Myocyte (in vitro differentiated cells): ENCODE measurements at places on chromosomes 6 and 20. TPM values are rescaled to one million over a fixed set of nuclear protein-coding genes. Genes with fewer than 3 reads are reported as not detected.

- DNase-seq = peak; percentile 81
These were observed 46.0 kb upstream of the TASP1 start for GRCh38 chr20:13684566-13685222.

DNA sequence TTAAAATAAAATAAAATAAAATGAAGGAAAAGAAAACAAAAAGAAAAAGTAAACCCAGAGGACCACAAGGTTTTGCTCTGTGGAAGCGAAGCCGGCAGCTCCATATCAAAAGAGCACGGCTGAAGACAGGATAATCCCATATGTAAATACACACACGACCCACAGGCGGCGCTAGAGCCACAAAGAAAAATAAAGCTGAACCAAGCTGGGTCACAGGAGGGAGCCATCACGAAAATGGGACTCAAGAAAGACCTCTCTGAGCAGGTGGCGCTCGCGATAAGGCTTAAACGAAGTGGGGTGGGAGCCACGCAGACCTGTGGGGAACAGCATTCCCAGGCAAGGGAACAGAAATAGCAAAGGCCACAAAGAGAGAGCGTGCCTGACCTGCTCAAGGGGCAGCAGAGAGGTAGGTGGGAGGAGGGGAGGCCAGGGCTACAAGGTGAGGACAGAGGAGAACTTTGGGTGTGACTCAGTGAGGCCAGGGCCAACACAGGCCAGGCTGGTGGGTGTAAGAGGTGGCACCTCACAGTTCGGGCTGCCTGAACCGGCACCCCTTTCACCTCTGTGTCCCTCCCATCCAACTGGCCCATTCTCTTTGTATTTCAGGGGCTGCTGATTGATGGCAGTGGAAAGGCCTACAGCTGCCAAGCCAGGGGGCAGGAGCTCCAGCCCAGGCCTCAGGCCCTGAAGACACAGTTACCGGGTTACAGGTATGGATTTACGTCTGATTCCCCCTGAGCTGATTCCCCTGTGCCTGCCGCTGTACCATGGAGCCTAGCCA lies 26.0 kb downstream of the PTGIS start:
- peak; percentile 87 for DNase-seq

- DNase-seq = peak; percentile 31
These were observed 290.5 kb upstream of the MANEA start for GRCh38 chr6:95286874-95287273.

GRCh38 chr6:43796903-43797890 lies 27.2 kb downstream of the VEGFA start:
- no peak for DNase-seq

- DNase-seq = no peak
These were observed 19.2 kb upstream of the HAO1 start for GRCh38 chr20:7959484-7959883.

DNA sequence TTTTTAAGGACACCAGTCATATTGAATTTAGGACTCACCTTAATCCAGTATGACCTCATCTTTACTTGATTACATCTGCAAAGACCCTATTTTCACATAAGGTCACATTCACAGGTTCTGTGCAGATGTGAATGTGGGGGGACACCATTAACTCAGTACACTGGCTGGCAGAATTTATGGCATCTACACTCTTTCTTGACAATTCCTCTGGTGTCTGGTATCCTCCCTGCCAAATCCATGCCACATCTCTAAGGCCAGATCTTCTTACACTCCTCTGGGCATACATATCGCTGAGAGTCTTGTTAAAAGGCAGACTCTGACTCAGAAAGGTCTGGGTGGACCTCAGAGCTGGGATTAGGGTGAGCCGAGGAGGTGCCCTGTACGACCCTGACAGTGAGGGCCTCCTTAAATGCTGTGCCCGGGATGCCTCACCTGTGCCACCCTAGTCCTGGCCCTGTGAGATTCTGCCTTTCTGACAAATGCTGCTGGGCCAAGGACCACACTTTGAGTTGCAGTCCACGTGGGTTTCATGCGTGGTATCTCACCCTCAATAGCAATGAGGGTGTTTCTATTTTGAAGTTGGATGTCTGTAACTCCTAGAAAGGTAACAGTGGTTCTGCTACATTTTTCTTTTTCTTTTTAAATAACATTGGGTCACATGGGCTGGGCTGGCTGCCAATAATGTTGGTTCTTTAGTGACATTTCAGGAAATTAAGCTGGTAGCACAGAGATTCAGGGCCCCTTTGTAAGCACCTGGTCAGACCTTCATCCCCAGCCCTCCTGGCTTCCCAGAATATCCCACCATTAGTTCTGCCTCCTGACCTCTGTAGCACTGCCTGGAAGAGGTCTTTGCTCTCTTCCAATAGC lies 17.2 kb upstream of the LRRN4 start:
- DNase-seq = no peak

DNA sequence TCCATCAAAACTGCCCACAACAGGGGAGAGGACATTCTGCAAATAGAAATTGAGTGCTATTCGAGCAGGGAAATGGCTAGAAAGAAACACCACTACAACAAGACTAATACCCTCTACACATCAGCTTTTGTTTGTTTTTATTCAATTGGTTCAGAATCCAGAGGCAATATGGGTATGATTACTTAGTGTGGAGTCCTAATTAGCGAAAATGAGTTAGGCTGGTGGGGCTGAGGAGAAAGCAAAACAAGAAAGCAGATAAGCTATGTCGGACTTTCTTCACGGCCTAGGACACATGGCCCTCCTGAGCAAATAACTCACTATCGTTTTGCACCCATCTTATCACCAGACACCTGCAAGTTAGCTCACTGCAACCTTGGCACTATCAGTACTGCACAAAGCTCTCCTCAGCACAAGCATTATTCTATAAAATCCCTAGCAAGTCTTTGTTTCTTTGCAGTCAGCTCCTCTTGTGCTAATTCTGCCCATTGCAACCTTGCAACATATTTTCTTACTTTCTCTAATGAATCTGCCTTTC lies 31.3 kb upstream of the SH3BGRL2 start:
- DNase-seq = no peak

DNA sequence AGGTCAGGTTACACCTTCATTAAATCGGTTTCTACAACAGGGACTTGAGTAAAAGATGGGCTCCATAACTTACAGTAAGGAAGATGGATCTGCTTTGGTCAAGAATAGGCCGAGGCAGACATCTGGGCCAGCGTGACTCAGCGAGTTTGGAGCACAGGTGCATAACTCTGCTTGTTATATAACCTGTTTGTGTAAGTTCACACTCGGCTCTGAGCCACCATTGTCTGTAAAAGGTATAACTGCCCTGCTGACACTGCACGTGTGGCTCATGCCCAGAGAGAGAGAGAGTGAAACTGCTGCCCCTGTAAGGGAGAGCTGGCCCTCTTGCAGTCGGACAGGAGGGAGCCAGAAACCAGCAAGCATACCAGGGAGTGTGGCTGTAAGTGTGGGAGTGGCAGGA lies 737.9 kb upstream of the SLC35B3 start:
- no peak for DNase-seq

DNA sequence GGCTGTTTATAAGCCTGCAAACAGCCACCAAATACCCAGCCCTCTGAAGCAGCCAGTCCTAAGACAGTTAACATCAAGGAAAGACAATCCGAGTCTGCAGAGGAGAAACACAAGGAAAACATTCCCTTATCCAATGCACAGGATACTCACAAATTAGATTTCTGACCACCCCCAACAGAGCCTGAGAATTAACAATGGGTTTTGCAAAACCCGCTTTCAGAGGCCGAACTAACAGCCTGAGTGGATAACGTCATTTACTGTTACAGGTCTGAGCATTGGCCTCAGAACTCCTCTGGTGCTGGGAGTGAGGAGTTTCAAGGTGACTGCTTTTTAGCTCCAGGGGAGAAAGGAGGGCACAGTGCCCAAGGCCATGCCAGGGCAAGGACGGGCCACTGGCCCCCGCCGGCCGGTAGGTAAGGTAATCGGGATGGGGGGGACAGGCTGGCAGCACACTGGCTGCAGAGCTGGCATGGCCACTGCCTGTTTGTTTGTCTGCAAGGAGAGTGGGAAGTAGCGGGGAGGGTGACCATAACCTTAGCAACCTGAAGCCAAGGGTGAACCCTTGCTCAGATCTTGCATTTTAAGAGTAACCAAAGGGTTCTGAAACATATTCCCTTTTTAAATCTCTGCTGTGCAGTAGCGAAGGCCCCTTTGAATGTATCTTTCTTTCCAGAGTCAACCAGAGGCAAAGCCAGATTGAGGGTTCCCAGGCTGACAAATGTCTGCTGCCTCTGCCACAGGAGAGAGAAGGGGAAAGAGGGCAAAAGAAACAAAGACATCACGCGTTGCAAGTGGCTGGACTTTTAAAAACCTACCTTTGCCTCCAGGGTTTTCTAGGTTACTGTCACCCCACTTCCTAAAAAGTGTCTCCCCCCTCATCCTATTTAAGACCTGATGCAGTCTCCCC lies 3.9 kb downstream of the ZMYND8 start:
- DNase-seq = no peak

DNA sequence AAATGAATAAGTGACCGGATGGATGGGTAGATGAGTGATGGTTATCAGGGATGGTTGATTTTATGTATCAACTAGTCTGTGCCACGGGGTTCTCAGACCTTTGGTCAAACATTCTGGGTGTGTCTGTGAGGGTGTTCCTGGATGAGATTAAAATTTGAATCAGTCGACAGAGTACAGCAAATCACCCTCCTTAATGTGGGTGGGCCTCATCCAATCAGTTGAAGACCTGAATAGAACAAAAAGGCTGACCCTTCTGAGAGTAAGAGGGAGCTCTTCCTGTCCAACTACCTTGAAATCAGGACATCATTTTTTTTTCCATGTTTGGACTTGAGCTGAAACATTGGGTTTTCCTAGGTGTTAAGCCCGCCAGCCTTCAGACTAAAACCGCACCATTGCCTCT lies 136.4 kb upstream of the ATXN1 start:
- DNase-seq = no peak

- no peak for DNase-seq
These were observed 83.3 kb downstream of the CHD6 start for GRCh38 chr20:41534842-41535241.

- DNase-seq = no peak
These were observed 68.7 kb downstream of the SYTL3 start for GRCh38 chr6:158718461-158719046.

- DNase-seq = no peak
These were observed 46.6 kb downstream of the LAMA4 start for GRCh38 chr6:112207776-112208175.

DNA sequence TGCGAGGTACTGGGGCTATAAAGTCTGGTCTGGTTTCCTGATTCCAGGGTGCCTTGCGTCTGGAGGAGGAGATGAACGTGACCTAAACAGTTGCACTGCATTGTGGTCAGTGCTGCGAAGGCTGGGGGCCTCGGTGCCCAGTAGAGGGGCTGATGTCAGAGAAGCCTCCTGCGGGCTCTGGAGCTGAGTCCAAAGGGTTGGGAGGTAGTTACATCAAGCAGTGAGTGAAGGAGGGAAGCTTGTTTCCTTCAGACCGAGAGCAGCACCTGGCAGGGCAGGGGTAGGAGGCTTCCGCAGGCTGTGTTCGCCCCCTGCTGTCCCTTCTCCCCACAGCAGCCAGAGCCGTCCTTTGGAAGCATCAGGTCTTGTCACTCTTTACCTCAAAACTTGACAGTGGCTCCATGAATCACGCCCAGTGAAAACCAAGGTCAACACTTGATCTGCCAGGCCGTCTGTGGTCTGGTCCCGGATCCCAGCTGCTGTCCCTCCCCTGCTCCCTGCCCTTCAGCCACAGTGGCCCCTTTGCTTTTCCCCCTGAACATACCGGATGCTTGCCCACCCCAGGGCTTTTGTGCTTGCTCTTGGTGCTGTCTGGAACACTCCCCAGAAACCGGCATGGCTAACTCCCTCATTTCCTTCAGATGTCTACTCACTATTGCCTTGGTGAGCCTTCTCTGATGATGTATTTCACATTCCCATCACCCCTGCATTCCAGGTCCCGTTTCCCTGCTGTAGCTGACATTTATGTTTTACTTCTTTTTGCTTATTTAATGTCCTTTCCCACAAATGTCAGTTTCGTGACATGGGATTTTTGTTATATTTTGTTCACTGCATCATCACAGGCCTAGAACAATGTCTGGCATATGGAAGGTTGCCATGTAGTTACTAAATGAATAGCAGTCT lies 7.0 kb downstream of the DYNLRB1 start:
- peak; percentile 97 for DNase-seq

DNA sequence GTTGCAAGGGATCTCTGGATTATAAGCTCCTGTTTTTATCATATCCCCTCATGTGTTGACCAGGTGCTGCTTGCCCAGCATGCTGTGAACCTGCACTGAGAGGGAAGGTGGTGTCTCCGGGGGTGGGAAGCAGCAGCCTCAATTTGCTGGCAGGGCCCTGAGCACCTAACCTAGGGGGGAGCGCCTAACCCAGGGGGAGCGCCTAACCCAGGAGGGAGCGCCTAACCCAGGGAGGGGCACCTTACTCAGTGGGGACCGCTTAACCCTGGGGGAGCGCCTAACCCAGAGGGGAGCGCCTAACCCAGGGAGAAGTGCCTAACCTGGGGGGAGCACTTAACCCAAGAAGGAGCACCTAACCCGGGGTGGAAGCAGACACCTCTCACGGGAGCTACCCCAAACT lies 83.3 kb upstream of the QKI start:
- no peak for DNase-seq

GRCh38 chr6:55839080-55839479 lies 36.3 kb downstream of the BMP5 start:
- no peak for DNase-seq

DNA sequence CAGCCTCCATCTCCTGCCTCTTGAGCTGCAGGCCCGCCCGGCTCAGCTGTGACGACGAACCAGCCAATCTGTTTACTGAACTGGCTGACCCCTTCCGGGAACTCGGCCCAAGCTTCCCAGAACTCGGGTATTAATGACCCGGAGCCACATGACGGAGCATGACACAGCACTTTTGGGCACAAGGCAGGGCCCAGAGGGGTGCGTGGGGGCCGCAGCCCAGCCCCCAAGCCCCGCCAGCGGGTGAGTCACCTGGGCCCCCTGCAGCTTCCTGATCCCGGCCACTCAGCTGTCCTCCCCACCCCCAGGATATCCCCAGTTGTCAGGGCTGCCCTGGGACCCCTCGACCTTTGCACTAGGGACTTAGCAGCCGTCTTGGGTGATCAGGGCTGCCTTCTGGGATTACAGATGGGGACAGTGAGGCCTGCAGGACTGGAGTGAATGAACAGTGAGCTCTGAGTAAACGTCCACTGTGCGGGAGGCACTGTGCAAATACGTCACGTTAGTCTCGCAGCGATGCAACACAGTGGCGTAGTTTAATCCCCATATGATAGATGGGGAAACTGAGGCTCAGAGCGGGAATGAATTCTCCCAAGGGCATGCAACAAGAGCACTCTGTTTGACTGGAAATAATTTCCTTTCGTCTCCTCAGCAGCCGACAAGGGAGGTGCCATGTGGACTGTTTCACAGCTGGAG lies 102.1 kb downstream of the CEBPB start:
- peak; percentile 91 for DNase-seq

The MUCL3 gene
- not detected in 2 replicates for total RNA-seq

The HEY2 gene
- 0.08 TPM in 1 of 2 replicates, not detected in the other for total RNA-seq

The TCP11 gene
- not detected in 2 replicates for total RNA-seq

The SLC25A27 gene
- total RNA-seq = 4.6 and 6.0 TPM in 2 replicates

The NKAIN2 gene
- 0.05 and 0.37 TPM in 2 replicates for total RNA-seq

The FAM184A gene
- total RNA-seq = 0.99 and 1.5 TPM in 2 replicates

The UBE2V1 gene
- total RNA-seq = 86.8 and 96.8 TPM in 2 replicates

The RSPH4A gene
- total RNA-seq = 1.2 and 1.9 TPM in 2 replicates

The PRICKLE4 gene
- total RNA-seq = 1.3 and 3.5 TPM in 2 replicates

The MYLK4 gene
- total RNA-seq = 5.6 and 9.4 TPM in 2 replicates

The TP53TG5 gene
- not detected in 2 replicates for total RNA-seq

The CTCFL gene
- total RNA-seq = not detected in 2 replicates
